Activated T-cell treated with anti-CD3 and anti-CD28 coated beads for 4 hours (primary cell): ENCODE measurements at places on chromosomes 16 and 17.

GRCh38 chr16:30077656-30078055 is 1.9 kb downstream of the PPP4C start:
- DNase-seq, result no peak

- DNase-seq, result no peak
Observed at GRCh38 chr16:57115514-57116182, 23.3 kb downstream of the CPNE2 start.

DNA sequence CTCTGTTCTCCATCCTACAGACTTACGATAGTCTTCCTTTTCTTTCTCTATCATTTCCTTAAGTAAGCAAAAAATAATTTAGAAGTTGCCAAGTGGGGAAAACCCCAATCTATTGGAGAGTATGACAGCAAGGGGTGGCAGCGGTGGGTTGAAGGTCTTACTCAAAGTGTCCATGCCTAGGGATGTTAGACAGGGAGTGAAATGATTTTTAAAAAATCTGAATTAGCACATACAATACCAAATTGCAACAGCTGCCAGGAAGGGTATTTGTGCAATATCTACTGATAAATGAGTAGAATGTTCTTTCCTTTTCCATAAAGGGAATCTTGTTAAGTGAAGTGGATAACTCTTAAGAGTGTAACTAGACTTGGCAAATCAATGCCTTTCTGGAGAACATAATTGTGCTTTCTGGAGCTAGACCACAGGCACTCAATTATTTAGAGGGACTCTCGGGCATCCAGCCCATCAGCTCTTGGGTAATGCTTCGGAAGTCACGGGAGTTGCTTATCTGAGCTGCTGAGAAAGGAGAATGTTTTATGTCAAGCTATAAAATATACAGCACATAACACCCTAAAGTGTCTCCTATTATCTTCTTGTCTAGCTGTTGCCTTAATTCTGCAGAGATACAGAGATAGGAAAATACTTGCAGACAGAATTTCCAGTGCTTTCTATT is 151.5 kb downstream of the KCNJ2 start:
- no peak for DNase-seq

- no peak for DNase-seq
Observed at GRCh38 chr16:31050280-31051030, 17.1 kb downstream of the STX4 start.

DNA sequence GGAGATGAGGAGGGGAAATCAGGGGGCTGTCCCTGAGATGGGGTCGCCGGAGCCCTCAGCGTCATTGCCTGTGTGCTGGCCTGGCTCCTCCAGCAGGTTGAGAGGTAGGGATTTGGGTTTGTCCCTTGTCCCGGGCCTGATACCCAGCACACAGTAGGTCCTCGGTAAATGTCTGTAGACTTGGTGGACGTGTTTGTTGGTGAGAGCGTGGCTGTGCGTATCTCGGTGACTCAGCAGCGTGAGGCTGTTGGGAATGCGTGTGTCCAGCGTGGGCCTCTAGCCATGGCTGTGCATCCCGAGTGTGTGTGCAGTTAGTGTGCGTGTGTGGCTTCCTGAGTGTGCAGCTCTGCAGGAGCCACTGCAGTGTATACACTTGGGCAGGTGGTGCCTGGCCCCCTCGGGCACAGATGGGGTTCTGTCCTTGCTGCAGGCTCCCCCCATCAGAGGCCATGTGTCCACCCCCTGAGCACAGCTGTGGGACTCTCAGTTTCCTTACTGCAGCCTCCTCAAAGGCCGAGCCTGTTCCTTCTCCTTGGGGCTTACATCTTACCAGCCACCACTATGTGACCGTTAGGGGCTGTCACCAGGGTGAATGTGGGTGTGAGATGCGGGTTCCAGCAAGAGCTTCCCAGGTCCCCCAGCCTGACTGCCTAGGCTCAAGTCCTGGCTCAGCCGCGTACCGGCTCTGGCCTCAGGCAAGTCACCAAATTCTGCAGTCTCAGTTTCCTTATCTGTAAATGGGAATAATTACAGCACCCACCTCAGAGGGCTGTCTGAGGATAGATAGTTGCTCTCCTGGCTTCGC is 5.7 kb downstream of the NECAB2 start:
- DNase-seq, result no peak

DNA sequence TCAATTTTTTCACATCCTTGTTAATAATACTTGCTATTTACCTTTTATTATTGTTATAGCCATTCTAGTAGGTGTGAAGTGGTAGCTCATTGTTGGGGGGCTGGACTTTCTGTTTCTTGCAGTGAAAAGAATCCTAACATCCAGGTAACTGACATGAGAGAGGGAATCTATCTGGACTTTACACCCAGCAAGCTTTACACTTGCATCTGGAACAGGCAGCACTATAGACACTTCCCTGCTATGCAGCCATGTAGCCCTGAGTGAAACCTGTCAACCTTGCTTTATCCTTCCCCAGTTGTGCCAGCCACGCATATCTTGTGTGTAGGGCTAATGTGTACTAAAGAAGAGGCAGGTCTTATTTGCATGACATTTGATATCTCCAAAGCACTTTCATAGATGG is 16.9 kb upstream of the ABCC12 start:
- DNase-seq, result no peak
